ENCODE measurements at places on chromosomes 3 and 15.

DNA sequence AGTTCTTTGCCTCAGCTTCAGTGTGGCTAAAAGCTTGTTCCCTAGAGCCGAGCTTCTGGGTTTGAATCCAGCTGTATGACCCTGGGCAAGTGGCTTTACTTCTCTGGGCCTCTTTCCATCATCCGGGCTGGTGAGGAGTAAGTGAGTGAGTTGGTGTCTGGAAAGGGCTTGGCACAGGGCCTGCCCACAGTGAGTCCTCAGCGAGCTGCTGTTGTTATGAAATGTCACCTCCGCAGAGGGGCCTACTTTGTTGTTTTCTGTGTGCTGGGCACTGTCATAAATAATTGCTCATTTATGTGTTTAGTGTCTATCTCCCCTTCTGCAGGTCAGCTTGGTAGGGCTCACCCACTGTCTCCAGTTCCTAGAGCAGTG lies 31.7 kb downstream of the SLC6A6 start:
- DNase-seq: no peak

GRCh38 chr3:100465892-100466777 lies 26.3 kb upstream of the TMEM45A start:
- DNase-seq: peak; percentile 18

GRCh38 chr3:40800343-40800742 lies 275.6 kb downstream of the ZNF621 start:
- peak; percentile 64 for DNase-seq

- DNase-seq: no peak
Observed at GRCh38 chr15:49247556-49248110, 77.6 kb downstream of the GALK2 start.

- DNase-seq: no peak
Observed at GRCh38 chr15:27095886-27096624, 125.1 kb downstream of the GABRG3 start.

GRCh38 chr15:72488558-72488957 lies 14.4 kb downstream of the ARIH1 start:
- no peak for DNase-seq

DNA sequence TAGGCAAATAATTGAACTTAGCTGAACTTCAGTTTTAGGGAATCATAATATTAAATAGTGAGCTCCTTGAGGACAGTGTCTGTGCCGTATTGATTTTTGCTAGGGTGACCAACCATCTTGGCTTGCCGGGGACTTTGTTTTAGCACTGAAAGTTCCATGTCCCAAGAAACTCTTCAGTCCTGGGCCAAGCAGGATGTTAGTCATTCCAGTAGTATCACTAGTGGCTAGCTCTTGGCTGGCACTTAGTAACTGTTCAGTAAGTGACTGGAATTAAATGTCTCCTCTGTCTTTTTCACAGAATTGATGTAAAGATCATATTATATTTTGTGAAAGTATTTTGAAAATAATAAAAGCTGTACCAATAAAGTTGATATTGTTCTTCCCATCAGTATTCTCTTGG lies 42.3 kb downstream of the RSRC1 start:
- no peak for DNase-seq

DNA sequence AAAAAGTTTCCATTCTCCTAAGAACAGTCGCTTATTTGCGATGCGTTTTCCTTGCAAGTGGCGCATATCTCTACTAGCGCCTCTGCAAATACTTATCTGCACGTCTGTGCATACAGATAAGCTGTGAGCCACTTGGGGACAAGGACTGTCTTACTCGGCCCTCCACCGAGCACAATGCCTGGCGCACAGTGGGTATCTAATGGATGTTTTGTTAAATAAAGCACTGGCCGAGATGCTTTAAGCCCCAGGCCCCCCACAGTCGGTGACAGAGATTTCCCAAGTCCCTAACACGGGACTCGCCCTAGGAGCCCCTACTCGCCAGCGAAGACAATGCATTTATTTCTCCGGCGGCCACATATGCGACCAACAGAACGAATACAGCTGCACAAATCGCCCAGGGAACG lies 503 bp downstream of the HLTF start:
- DNase-seq: peak; percentile 66

DNA sequence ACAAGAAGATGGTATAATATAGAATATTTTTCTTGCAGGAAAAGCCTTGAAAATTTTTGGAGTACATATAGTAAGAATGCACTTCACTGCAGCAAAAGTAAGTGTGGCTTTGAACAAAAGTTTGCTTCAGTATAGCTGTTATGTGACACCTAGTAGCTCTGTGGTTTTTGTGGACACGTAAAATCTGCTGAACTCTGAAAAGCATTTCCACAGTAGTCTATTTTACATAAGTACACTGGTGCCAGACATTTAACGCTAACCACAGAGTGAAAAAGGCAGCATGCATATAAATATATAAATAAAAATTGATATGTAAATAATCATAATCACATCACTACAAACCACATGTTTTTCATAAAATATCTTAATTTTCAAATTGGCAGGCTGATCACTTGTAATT lies 39.8 kb downstream of the CGGBP1 start:
- DNase-seq: no peak

DNA sequence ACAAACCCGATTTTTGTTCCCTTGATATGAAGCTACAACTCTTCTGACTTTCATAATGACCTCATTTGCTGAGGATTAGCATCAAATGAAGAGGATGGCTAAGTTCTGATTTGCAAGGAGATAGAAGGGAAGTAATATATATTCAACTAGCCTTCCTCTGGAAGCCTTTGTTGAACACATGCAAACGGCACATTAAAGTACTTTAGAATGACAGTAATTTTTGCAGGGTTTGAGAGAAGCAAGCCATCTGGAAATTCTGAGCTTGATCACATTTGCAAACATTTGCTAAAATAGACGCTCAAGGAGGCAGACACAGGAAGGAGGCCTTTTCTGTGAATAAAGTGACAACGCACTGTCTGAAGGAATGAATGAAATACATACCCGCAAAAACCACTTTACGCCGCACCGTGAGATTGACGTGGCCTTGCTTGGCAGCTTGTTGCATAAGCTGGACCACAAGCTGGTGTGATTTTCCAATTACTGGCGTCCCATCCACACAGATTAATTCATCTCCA lies 657.2 kb downstream of the MAGI1 start:
- DNase-seq: no peak

GRCh38 chr15:64524778-64525177 lies 64.4 kb downstream of the ZNF609 start:
- no peak for DNase-seq

DNA sequence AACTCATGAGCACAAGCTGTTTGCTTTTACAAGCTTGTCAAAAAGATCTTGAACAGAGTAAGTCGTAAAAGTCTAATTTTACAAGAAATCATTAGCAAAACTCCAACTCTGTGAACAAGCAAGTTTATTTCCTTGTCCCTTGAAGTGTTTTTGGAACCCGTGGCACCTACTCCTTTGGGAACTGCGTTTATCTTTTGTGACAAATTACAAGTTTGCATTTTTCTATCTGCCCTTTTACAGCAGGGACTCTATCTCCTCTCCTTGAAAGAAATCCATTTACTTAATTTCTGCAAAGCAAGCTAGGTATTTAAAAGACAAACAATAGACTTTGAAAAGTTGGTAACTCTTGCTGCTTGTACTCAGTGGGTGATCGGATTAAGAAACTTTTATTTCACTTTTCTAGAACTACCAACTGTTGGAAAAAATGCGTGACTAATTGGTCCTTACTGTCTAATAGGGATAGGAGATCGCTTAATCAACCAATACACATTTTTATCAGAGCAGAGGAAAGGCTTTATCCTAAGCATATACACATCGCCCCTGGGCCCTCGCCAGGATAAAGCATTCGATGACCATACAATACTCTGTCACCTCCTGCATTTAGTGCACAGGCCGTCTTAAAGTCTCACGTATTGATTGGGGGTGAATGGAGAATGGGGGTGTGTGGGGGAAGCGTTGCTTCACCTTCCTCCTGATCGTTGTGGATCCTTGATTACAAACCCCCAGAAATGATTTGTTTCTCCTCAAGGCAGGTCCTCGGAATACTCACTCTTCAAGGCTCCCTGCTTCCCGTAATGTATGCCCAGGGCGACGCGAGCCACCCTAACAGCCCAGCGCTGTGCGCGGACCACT lies 1.7 kb downstream of the PRTG start:
- no peak for DNase-seq

Data from NB4 (cell line).